ENCODE measurements at places on chromosomes 11 and 22.

- no peak for DNase-seq
These were observed 10.2 kb downstream of the BARX2 start for GRCh38 chr11:129385801-129386200.

DNA sequence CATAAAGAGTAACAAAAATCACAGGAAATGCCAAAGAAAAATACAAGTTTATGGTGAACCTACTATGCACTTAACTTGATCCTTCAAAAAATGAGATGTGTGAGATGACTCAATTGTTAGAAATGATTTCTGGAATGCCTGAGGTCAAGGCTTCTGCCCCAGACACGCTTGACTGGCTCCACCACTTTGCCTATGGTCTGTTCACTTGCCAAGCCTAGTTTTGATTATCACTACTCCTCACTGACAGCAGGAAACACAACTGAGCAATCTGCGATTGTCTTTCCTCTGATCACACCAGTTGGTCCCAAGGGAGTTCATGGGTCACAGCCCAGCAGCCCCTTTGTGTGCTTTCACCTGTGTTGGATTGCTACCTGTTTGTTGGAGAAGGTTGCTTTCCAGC is 20.6 kb upstream of the PRDM10 start:
- DNase-seq: peak; percentile 81

DNA sequence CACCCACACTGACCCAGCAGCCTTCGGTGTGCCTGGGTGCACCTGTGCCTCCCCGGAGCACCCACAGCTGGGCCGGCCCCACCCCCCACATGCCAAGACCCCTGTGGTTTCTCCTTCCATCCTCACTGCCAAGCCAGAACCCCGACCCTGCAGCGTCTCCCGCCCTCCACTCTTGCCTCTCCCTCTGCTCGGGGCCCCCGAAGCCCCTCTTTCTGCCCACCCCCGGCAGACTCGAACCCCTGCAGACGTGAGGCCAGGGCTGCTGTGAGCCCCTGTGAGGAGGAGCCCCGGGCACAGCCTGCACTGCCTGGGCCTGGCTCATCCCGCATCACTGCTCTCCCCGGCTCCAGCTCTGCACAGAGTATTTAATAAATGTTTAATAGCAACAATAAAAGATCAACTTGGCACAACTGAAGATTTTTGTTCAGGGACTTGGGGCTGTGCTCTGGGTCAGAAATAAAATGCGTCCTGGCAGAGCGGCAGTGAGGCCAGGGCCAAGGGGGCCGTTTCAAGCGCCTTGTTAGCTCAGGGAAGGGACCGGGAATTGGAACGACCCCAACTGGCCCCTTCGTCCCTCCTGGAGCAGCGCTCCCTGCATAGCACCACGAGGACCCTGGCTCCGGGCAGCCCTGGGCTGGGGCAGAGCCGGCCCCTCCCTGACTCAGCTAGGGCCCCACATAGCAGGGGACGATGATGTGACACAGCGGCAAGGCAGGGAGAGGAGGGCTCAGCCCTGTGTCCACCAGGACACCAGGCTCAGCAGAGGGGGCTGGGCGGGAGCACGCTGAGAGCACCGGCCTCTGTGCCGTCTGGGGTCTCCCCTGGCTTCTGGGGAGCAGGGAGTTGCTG is 520.8 kb downstream of the BRD1 start:
- no peak for DNase-seq

DNA sequence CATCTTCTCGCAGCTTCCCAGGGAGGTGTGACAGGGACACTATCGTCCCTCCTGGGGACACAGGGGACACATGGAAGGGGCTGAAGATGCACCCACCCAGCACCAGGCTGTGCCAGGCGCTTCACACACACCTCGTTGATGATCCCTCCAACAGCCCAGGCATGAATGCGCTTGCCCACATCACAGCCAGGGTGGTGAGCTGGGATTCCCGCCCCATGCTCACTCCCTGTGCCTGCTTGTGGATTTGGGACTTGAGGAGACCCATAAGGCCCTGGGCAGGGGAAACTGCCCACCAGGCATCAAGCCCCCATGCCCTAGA is 57.8 kb downstream of the OTOG start:
- DNase-seq: no peak

DNA sequence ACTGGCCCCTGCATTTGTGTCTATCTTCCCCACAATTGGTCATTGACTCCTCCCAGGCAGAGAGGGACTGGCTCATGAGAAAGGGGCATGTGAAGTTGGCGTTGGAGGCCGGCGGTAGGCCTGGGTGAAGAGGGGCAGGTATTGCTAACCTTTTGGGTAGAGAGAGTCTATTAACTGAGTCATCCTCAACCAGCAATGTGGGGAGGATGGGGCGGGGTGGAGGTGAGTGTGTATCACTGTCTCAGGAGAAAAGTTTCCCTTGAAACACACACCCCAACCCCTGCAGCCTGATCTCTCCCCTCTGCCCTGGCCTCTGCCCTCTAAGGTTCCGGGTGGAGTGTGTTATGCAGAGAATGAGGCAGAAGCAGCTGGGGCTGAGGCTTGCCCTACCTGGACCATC is 60.1 kb upstream of the PHF21B start:
- no peak for DNase-seq

- DNase-seq: no peak
These were observed 2.1 kb upstream of the MIF start for GRCh38 chr22:23892130-23892529.

DNA sequence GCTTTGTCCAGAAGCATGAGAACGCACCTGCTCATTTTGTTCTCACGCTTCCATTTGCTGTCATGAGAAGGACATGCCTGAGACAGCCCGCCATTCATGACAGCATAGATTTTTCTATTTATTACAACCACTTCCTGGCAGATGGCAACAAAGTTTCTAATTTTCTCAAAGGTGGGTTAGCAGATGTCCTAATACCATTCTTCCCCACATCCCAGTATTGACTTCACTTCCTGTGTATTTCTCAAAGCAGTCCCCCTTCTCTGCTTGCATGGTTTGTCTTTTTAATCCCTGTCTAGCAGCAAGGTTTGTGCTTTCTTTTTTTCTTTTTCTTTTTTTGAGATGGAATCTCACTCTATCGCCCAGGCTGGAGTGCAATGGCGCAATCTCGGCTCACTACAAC is 94.3 kb downstream of the ISX start:
- DNase-seq: no peak

DNA sequence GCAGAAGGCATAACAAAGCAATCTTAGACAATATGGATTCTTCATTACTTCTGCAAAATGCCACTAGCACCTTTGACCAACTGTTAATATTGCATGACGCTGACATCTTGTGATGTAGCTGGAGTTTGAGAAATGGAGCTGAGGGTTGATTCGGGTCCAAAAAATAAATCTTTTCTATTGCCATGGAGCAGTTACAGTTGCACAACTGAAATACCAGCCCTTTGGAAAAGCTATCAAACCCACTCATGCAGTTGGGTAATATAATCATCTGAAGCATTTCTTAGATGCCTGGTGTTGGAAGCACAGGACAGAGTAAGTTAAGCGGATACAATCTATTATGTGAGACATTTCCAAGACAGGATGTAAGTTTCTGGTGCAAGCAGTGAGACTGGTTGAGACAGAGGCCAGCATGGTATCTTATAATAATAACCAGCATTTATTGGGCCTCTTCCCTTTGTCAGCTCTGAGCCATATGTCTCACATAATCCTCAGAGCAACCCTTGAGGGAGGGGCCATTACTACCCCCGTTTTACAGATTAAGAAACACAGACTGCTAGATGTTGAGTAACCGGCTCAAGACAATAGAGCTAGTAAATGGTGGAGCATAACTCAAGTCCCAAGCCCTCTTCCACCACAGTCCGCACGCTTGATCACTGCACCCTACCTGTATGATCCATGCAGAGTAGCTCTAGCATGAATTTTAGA is 74.9 kb upstream of the CAPRIN1 start:
- DNase-seq: peak; percentile 76

DNA sequence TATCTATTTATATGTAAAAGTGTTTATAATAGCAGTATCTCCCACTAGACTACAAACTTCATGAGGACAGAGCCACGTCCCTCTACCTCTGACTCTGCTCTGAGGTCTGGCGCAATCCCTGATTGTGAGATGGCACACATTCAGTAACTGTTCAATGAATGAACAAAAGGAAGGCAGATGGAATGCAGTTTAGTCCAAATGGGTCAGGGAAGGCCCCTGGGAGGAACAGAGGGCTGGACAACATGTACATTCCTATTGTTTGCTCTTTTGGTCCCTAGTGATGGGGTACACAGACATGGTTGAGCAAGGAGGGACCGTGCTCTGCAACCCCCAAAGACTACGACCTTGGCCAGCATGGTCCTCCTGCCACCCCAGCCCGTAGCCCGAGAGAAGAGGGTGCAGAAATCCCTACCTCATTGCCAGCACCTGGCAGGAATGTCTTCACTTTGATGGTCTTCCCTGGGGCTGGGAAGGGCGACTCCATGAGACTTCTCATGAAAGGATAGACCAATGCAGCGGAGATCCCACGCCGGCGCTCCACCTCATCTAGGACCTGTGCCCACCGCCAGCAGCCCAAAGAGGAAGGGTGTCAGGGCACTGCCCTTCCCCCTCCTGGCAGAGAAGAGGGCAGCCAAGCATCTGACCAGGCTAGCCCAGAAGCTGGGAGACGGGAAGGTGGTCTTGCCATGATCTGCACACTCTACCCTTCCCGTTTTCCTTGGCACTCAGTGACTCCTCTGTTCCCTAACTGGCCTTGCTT is 24.3 kb downstream of the RPL27A start:
- DNase-seq: no peak

GRCh38 chr22:39234472-39234787 is 10.4 kb downstream of the PDGFB start:
- peak; percentile 26 for DNase-seq

DNA sequence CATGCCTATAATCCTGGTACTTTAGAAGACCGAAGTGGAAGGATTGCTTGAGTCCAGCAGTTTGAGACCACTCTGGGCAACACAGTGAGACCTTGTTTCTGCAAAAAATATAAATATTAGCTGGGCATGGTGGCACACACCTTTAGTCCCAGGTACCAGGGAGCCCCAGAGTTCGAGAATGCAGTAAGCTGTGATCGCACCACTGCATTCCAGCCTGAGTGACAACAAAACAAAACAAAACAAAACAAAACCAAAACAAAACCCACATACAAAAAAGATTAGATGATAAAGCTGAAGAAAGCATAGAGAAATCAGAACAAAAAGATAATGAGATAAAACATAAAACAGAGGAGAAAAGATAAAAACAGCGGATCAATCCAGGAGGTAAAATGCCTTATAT is 62.1 kb downstream of the TCF20 start:
- no peak for DNase-seq

DNA sequence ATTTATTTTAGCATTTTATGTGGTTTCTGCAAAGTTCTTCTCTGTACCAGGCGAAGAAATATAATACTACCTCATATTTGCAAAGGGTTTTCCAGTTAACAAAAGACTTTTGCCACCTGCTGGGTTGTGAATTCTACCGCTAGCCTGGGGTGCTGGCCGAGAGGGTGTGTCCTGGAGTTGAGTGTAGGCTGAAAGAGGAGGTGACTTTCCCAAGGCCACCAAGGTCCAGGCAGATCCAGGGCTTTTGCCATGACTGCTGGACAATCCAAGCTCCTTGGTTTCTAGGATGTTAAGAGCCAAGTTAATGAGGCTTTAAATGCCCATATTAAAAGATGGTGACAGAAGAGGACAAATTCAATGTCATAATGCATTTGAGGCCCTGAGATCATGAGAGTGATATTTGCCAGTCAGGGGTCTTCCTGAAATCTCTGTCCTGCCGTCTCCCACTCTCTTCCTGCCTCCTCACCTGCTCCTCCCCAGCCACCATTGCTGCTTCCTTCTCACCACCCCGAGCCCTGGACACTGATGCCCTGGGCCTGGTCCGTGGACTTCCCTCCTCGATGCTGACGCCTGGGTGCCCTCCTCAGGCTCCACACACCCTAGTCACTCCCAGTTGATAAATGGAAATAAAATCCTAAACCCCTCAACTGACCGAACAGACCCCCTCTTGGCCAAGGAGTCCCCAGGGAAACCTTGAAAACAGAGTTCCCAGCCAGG is 825.6 kb downstream of the TBC1D22A start:
- DNase-seq: no peak

- no peak for DNase-seq
These were observed 13.1 kb upstream of the RPS19BP1 start for GRCh38 chr22:39545386-39546365.

DNA sequence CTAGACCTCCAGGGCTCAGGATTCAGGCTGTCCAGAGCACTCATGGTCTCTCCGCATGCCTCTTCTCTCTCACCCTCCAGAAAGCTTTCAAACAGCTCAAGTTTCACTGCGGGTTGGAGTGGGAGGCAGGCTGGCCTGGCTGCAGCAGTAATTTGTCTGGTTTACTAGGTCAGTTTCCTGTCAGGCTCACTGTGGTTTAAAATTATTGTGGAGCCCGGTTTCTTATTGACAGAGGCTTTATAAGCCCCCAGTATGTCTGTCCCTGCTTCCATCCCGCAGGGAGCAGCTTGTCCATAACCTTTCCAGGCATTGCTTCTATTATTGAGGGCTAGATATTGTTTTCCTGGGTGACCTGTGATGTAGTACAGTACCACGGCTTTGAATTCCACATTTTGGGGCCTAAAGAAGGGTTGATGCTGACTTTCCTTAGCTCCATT is 235.3 kb upstream of the SORL1-AS1 start:
- DNase-seq: peak; percentile 50

DNA sequence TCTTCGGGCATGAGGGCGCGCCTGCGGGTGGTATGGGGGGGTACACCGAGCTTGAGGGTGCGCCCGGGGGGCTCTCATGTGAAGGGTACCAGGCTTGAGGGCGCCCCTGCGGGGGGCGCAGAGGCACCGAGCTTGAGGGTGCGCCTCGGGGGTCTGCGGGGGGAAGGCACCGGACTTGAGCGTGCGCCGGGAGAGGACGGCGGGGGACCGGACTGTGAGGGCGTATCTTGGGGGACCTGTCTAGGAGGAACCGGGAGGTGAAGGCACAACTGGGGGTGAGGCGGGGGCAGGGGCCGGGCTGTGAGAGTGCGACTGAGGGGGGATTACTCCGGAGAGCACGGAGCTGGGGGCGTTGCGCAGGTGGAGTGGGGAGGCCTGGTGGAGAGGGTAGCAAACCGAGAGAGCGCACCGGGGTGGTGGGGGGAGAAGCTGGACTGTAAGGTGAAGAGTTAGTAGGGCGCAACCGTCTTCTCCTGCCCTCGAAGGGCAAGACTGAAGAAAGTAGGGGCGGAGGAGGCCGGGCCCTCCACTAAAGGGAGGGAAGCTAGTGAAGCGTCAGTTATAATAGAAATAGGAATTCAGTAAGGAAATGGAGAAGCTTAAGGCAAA is 1.1 kb upstream of the DDX6 start:
- no peak for DNase-seq

DNA sequence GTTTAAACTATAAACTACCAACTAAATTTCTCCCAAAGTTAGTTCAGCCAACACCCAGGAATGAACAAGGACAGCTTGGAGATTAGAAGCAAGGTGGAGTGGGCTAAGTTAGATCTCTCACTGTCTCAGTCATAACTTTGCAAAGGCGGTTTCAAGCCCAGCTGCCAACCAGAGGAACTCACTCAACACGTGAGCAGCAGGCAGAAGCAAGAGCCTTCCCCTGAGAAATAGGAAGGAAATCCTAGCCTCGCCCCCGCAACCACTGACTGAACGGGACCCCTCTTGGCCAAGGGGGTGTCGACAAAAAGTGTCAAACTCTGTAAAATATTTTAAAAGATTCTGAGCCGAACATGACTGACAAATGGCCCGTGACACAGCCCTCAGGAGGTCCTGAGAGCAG is 4.4 kb upstream of the KRTAP5-9 start:
- no peak for DNase-seq

GRCh38 chr11:32597921-32598320 is 14.3 kb downstream of the EIF3M start:
- DNase-seq: no peak

GRCh38 chr11:127098684-127099083 is 98.1 kb upstream of the KIRREL3 start:
- no peak for DNase-seq

GRCh38 chr11:131137046-131137445 is 220.8 kb upstream of the SNX19 start:
- peak; percentile 28 for DNase-seq

GRCh38 chr11:12901874-12902481 is 107.1 kb upstream of the RASSF10 start:
- DNase-seq: peak; percentile 50

Data from fibroblast of skin of abdomen (primary cell).